M059J (cell line): ENCODE measurements at places on chromosomes 16 and 17.
A peak's percentile ranks its signal among the peaks of the same experiment; 100 is the strongest.

GRCh38 chr16:17289674-17290635, 180.8 kb downstream of the XYLT1 start:
- no peak for DNase-seq

- DNase-seq = no peak
Measured at GRCh38 chr17:332023-332422, 20.6 kb downstream of the RPH3AL start.

DNA sequence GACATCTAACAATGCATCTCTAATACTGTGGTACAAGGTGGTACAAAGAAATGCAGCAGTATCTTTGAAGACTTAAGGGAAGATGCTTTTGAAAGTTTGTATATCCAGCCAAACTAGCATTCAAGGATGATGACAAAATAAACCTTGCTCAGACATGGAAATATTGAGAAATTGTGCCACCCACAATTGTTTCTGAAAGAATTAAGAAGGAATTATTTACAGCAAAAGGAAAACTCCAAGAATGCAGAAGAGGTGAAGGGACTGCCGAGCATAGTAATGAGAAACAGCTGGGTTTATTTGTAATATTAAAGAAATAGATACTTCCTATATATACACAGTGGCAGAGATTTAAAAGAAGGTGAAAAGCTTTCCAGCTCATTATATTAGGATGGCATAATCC, 29.5 kb downstream of the PMFBP1 start:
- no peak for DNase-seq

DNA sequence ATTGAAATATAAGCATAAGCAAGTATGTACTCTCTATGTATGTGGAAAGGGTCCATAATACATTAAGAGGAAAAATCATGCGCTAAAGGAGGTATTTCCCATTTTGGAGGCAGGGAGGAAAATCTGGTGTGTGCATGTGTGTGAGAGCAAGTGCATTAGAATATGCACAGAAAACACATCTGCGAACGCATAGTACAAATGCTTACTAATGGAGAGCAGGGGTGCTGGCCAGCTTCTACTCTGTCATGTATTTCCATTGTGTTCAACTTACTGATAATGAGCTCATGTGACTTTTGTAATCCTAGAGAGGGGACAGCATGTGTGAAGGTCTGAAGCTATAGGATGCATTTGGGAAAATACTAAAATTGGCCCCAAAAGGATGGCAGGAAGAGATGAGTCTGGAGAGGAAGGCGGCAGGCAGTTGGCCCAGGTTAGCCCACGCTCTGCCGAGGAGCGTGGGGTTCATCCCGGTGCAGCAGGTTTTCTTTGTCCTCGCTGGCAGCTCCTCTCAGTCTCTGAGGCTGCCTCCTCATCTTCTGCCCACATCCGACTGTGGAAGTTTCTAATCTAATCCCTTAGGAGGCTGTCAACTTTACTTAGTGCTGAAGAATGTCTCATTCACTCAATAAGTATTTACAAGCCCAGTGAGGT, 17.8 kb upstream of the KSR1 start:
- peak; percentile 15 for DNase-seq

DNA sequence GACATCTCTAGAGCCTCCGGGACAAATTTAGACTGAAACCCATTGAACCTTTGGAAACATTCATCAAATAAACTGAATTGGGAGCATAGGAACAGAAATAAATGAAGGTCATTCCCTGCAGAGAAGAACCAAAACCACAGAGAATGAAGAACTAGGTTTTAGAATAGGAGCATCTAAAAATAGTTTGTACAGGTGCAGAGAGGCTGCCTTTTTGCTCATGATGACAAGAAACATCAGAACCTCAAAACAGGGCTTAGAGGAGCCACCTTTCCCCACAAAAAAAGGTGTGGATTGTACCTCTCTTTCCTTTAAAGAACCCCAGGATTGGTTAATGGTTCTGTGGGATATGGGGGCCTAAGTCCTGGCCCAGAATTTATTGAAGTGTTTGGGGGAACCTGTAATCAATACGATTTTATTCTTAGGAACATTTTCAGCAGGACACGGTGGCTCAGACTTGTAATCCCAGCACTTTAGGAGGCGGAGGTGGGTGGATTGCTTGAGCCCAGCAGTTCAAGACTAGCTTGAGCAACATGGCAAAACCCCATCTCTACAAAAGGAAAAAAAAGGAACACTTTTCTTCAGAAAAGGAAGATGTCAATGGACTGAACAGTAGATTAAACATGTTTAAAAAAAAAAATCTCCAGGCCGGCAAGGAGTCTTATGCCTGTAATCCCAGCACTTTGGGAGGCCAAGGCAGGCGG, 37.7 kb upstream of the SLC47A1 start:
- no peak for DNase-seq

DNA sequence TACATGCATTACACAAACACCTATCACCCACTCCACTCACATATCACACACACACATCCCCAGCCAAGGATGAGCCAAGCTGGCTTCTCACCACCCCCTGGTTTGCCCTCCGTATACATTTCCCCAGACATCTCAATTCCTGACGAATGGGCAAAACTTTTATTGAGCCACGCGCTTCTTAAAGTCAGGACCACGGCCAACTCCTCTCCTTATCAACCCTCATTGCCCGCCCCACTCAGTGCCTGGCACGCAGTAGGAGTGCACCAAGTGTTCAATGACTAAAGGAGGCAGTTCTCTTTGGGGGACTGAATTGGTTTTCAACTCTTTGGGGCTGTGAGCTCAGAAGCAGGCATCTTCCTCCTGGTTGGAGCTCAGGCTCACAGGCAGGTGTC, 22.5 kb upstream of the C16orf78 start:
- DNase-seq = no peak

DNA sequence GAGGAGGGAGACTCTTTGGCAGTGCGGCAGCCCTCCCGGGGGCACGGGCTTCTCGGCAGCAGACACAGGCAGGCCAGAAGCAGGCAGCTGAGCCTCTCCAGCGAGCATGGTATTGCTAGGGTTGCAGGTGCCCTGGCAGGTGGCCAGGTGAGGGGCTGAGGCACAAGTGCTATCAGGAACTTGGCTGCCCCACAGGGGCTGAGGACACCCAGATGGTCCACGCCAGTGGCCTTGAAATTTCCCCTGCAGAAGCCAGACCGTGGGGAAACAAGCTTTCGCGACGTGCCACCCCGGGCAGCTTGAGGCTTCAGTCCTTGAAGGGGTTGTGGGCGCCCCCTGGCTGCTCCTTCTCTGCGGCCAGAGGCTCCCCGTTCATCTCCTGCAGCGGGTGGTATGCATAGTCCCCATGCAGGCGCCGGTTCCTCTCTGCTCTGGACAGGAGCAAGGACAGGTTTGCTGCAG, 8.5 kb downstream of the NAGPA start:
- no peak for DNase-seq

- peak; percentile 59 for DNase-seq
Measured at GRCh38 chr16:66515596-66516508, 34.1 kb downstream of the TK2 start.

DNA sequence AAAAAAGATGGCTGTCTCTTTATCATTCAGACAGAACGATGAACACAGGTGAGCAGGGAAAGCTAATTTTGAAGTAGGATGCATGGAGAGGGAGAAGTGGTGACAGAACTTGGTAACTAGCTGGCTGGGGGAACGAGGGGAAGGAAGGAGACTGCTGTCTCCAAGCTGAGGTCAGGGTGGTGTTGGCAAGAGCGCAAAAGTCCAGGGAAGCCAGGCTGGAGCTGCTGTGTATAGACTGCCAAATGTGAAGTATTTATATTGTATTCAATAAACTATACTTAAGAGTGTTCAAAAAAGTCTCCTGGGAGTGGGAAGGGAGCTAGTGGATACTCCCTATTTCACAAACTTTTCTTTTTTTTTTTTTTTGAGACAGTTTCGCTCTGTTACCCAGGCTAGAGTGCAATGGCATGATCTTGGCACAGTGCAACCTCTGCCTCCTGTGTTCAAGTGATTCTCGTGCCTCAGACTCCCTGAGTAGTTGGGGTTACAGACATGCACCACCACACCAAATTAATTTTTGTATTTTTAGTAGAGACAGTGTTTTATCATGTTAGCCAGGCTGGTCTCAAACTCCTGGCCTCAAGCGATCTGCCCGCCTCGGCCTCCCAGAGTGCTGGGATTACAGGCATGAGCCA, 8.2 kb downstream of the TMEM106A start:
- no peak for DNase-seq

DNA sequence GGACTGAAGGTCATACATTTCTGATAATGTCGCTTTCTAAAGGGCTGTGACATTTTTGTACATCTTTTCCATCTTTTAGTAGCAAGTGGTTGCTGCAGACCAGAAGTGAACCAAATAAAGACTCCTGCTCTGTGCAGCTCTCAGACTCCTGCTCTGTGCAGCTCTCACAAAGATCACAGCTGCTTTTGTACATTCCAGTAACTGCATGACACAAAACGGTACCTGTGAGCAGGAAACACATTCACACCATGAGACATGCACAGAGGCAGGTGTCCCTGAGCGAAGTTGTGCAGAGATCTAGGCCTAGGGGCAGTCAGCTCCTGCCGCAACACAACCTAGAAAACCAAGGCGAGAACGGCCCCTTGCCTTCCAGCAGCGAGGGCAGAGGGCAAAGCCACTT, 67.5 kb downstream of the KLHDC4 start:
- no peak for DNase-seq

DNA sequence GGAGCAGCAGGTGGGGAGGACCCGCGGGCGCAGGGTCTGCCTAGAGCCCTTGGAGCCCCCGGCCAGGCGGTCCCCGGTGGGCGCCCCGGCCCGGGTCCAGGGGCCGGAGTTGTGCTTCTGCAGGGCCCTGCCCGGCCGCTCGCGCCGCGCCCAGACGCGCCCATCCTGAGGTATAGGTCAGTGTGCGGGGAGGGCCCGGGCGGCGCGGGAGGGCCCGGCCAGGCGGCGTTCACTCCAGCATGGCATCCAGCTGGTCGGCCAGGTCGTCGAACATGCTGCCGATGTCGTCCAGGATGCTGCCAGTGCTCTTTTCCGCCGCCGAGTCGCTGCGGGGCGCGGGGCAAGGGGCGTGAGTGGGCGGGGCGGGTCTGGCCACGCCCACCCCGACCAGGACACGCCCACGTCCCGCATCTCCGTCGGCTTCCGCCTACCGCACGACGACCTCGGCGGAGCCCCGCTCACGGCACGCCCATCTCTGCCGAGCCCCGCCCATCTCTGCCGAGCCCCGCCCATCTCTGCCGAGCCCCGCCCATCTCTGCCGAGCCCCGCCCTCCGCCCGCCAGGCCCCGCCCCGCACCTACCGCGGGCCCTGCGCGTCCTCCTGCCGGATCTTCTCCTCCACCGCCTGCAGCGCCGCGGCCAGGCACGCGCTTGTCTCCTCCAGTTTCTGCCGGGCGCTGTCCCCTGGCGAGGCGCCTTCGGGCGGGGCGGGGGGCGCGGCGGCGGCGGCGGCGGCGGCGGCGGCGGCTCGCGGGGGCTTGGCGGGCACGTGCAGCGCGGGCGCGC, 17.9 kb downstream of the CASKIN1 start:
- no peak for DNase-seq

GRCh38 chr17:37327341-37328090, 48.3 kb upstream of the C17orf78 start:
- peak; percentile 94 for DNase-seq

DNA sequence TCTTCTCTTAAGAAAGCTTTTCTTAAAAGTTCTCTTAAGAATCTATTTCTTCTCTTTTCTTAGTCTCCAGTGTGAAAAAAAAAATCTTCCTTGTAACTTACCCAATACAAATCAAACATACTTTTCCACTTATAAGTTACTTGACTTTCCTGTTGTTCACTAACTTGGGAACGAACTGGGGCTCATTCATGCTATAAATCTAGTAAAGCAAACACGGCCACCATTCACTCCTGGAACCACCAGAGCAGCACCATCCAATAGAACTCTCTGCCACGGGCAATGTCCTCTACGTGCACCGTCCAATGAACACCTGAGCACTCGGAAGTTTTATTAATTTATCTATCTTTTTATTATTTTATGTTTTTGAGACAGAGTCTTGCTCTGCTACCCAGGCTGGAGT, 20.8 kb downstream of the SRP68 start:
- DNase-seq = no peak

DNA sequence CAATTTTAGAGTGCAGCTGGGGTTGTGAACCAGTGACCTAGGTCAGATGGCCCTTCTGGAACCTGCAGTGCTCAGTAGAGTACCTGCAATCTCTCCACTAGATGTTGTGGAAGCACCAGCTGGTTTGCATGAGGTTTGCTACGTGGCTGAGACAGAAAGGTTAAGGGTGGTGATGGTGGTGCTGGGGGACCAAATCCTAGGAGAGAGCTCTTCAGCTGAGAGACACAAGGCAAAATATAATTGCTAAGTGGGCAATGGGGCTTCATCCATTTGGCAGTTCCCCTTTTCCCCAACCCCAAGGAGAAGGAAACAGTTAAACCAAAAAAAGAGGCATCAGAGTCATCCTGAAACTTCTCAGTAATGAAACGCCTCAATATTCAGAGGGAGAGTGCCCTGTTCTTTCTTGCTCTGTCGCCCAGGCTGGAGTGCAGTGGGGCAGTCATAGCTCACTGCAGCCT, 13.9 kb downstream of the ITPRIPL2 start:
- DNase-seq = no peak

DNA sequence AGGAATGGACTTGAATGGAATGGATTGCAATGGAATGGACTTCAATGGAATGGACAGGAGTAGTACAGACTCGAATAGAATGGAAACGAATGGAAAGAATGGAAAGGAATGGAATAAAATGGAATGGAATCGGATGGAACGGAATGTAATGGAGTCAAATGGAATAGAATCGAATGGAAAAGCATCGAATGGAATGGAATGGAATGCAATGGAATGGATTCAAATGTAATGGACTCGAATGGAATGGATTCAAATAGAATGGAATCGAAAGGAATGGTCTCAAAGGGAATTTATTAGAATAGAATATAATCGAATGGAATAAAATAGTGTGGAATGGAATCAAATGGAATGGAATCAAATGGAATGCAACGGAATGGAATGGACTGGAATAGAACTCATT, 484.9 kb upstream of the WSB1 start:
- DNase-seq = no peak

GRCh38 chr17:29864615-29865014, 65.4 kb downstream of the SSH2 start:
- no peak for DNase-seq

DNA sequence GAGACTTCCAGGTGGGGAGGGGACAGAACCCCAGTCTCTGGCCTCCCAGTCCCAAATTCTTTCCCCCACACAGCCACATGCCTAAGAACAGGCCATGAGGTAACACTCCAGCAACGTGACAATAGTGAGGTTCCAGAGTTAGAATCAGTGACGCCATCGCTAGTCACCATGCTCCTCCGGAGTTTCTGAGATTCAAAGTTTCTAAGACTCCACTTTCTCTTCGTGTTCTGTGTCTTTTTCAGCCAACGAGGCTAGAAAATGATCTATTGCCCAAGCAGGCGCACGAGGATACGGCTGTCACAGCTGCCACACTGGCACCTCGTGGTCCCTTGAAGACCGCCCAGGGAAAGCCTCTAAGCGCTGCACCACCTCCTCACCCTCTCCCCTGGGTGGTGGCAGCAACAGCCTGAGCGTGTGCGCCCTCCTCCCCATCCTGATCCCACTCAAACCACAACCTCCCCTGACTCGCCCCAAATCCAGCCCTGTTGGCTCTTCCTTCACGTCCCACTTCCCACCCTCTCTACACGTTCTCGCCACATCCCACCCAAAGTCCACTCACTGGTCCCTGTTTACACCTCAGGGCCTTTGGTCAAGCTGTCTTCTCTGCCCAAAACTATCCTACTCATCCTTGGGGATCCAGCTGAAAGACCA, 1.0 kb downstream of the MCRIP1 start:
- peak; percentile 19 for DNase-seq

- peak; percentile 50 for DNase-seq
Measured at GRCh38 chr17:45131616-45132319, 547 bp downstream of the PLCD3 start.

- no peak for DNase-seq
Measured at GRCh38 chr17:32604966-32605365, 118.2 kb downstream of the CDK5R1 start.
